ENCODE measurements at places on chromosomes 16 and 17.
A peak's percentile ranks its signal among the peaks of the same experiment; 100 is the strongest.

DNA sequence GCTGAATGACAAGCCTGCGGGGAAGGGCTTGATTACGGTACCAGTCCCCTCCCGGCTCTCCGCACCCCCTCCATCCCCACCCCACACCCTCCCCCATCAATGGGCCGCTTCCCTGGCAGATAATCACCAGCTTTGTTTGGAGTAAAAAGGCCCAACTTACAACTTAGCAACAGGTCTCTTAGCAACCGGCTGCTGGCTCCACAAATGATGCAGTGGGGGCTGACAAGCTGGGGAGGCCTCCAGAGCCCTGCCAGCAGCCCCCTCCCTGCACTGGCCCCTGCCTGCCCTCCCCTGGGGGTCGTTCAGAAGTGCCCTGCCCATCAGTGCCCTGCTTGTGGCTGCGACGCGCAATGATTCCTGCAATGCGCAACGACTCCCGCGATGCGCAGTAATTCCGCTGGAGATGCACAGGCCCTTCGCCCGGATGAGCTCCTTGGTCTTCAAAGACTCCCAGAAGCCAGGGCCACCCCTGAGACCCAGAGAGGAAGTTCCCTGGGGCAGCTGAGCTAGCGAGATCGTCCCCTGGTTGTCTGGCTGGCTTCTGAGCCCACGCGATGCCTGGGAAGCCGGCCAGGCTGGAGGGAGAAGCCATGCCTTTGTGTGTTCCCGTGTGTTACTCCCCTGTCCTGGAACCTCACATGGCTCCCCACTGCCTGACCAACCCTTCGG is 23.3 kb downstream of the CPNE2 start:
- no peaks in the 10 kb centered on the region for H3K27me3 ChIP-seq
- peaks cover 20% of the 10 kb centered on the region for H3K4me1 ChIP-seq
- DNase-seq: peak; percentile 59
- H3K36me3 ChIP-seq: peaks cover 58% of the 10 kb centered on the region
- no peak overlapping the region for H3K4me3 ChIP-seq
- peak overlapping the region; percentile 94 for H3K27ac ChIP-seq

- H3K36me3 ChIP-seq: peaks cover 10% of the 10 kb centered on the region
- peaks cover 3% of the 10 kb centered on the region for H3K27me3 ChIP-seq
- H3K27ac ChIP-seq: no peak overlapping the region
These were observed 2.6 kb downstream of the LCMT1 start for GRCh38 chr16:25114121-25114520.

- H3K27ac ChIP-seq: no peak overlapping the region
- no peaks in the 10 kb centered on the region for H3K36me3 ChIP-seq
- peaks cover 9% of the 10 kb centered on the region for H3K4me1 ChIP-seq
- no peak for DNase-seq
These were observed 2.1 kb upstream of the STX4 start for GRCh38 chr16:31031276-31031675.

- DNase-seq: no peak
- no peaks in the 10 kb centered on the region for H3K4me1 ChIP-seq
- H3K36me3 ChIP-seq: no peaks in the 10 kb centered on the region
- no peaks in the 10 kb centered on the region for H3K27me3 ChIP-seq
- no peak overlapping the region for H3K4me3 ChIP-seq
These were observed 1.6 kb downstream of the PRSS41 start for GRCh38 chr16:2799859-2800226.

DNA sequence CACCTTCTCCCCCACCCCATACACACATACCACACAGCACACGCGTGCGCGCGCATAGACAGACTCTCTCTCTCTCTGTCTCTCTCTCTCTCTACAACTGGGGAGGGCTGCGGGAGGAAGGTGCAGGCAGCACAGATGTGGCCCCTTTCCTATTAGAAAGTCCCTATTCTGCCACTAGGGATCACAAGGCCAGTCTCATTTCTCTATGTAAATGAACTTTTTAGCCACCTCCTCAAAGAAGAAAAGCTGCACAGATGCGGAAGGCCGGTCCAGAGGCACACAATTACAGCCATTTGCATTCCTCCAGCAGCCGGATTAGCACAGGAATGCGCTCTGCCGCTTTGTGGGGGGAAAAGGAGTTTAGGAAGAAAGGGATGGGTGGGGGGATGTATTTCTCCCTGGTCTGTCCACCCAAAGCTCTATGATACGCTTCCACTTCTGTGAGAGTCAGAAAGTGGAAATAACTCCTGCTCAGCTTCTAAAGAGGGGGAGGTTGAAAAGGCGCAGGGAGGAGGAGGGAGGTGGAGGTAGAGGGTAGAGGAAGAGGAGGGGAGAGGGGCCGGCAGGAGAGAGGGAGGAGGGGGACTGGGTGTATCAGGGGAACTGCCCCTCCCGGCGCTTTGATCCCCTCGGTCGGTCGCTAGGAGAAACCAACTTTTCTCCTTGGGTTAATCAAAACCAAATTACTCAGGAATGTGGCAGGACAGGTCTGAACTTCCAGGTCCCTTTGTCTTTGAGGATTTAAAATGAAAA is 11.7 kb downstream of the ZFHX3 start:
- DNase-seq: peak; percentile 90
- peaks cover 56% of the 10 kb centered on the region for H3K4me1 ChIP-seq
- H3K4me3 ChIP-seq: no peak overlapping the region
- no peaks in the 10 kb centered on the region for H3K27me3 ChIP-seq

- peaks cover 31% of the 10 kb centered on the region for H3K4me1 ChIP-seq
- no peaks in the 10 kb centered on the region for H3K27me3 ChIP-seq
- H3K4me3 ChIP-seq: peak overlapping the region; percentile 94
These were observed 2.0 kb downstream of the FASN start for GRCh38 chr17:82095777-82096708.

DNA sequence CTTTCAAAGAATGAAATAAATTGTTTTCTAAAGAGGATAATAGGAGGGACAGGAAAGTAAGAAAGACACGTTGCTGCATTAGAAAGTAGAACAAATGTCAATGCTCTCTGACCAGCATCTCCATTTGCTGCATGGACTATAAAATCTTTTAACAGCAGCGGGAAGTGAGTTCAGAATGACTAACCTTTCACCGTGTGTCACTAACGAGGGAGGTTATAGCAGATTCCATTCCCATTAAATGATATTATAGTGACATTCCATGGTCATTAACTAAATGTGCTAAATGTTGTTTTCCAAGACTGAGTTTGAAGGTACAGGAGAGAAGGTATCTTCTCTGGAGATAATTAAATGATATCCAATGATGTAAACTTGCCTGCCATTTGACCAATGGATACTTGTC is 127.1 kb upstream of the HS3ST3A1 start:
- H3K4me1 ChIP-seq: no peaks in the 10 kb centered on the region
- H3K36me3 ChIP-seq: no peaks in the 10 kb centered on the region
- H3K27me3 ChIP-seq: no peaks in the 10 kb centered on the region
- no peak overlapping the region for H3K4me3 ChIP-seq
- DNase-seq: no peak
- H3K27ac ChIP-seq: no peak overlapping the region

GRCh38 chr16:2738615-2739014 is 13.8 kb upstream of the SRRM2 start:
- peaks cover 18% of the 10 kb centered on the region for H3K4me1 ChIP-seq
- no peaks in the 10 kb centered on the region for H3K27me3 ChIP-seq
- no peak overlapping the region for H3K4me3 ChIP-seq

All from neuronal stem cell (in vitro differentiated cells).